Amniotic stem cell (primary cell): ENCODE measurements at places on chromosomes 11 and 22.

DNA sequence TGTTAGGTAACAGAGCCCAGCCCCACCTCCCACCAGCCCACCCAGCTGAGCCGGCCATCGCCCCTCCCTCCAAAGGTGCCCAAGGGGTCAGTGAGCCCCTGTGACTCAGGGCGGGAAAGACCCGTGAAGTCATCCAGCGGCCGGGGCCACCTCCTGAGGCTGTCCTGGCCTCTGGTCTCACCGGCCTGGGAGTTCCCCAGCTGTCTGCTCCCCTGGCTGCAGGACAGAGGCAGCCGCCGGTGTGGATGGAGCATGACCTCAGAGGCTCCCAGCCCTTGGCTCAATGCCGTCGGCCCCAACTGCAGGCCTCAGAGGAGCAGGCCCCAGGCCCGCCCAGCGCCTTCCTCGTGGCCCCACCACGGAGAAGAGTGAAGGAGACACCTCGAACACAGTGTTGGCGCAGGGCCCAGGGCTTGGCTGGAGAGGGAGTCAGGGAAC is 28.7 kb downstream of the RPL3 start:
- DNase-seq: no peak

DNA sequence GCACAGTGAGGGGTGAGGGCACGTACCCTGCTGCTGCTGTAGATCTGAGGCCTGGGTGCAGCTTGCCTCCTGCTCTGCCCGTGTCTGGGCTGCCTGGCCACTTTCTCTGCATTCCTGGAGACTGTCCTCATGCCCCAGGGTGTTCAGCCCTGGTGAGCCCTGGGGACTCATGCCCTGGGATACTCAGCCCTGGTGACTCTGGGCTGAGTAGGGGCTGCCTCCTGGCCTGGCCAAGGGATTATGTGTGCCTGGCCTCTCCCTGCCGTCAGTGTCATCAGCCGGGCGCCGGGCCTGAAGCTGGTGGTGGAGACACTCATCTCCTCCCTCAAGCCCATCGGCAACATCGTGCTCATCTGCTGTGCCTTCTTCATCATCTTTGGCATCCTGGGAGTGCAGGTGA is 94.7 kb downstream of the CACNA1I start:
- DNase-seq: no peak

DNA sequence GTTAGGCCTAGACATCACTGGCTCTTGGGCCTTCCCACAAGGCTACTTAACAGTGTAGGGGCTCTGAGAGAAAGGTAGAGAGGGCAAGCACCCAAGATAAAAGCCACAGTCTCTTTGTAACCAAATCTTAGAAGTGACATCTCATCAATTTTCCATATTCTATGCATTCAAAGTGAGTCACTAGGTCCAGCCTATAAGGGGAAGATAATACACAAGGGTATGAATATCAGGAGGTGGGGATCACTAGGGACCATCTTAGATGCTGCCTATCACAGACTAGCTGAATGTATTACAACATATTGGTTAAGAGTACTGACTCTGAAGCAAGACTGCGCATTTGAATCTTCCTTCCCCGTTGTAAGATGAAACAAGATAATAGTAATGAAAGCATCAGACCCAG is 144.1 kb downstream of the RBFOX2 start:
- no peak for DNase-seq

- DNase-seq: no peak
These were observed 36.5 kb downstream of the RRAS2 start for GRCh38 chr11:14322510-14322909.

DNA sequence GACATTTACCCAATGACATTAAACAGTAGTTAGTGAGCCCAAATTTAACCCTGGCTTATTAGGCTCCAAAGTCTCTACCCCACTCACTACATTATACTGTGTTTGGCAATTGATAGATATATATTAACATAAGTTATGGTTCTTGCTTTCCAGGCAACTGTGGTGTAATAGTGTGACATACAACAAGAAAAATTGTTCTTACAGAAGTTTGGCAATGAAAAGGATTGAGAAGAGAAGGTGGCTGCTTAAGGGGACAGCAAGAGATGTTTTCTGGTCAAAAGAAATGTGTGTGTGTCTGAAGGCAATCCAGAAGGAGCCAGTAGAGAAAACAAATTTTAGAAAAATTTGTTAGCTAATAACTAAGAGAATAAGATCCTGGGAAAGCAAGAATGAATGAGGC is 132.4 kb downstream of the SWAP70 start:
- DNase-seq: no peak

- no peak for DNase-seq
These were observed 12.7 kb downstream of the SCUBE1 start for GRCh38 chr22:43330178-43331068.

DNA sequence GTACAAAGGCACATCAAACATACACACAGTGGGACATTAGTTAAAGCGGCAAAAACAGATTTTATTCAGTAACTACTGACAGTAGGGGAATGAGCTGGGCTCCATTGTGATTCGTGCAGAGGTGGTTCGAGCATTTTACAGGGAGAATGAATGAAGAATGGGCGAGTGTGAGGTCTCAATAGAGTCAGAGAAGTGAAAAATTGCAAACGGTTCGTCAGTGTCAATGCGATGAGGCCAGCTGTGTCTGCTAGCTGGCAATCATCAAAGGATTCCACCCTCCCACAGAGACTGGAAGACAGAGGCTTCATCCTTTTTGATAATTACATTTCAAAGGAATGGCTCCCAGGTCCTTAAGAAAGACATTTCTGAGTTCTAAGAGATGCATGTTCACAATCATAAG is 17.4 kb downstream of the OR4D9 start:
- no peak for DNase-seq

DNA sequence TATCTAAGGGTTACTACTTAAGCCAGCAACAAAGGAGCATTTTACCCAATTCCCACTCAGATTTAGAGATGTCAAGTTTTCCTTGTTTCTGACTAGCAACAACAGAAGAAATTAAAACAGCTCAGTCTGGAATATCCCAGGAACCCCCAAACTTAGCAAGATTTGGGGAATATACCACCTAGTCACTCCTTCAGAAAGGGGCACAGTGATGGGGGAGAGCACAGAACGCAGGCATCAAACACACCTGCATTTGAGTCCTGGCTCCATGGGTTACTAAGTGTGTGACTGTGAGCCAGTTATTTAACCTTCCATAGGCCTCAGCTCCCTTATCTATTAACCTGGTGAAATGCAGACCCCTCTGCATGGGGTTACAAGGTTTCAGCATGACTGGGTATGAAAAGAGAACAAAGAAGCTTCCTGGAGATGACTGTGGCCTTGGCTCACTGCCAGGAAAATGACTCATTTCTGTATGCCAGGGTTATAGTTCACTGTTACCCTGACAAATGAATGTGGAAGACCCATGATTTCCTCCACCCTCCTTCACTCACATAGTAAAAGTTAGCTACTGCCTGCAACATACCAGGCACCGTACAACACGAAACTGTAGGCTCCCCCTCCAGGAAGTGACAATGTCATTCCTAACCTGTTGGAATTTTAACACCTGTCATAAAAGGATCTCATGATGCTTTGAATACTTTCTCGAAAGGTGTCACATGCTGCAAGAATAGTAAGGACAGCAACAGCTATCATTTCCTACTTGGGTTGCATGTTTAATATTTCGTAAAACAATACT is 79.6 kb downstream of the ME3 start:
- DNase-seq: no peak
